Stimulated activated CD4-positive, alpha-beta T cell treated with anti-CD3 and anti-CD28 coated beads, Interleukin-1b, Interleukin-23, amount 100 ng/mL, for 1 hour (primary cell): ENCODE measurements at places on chromosomes 16 and 17.

DNA sequence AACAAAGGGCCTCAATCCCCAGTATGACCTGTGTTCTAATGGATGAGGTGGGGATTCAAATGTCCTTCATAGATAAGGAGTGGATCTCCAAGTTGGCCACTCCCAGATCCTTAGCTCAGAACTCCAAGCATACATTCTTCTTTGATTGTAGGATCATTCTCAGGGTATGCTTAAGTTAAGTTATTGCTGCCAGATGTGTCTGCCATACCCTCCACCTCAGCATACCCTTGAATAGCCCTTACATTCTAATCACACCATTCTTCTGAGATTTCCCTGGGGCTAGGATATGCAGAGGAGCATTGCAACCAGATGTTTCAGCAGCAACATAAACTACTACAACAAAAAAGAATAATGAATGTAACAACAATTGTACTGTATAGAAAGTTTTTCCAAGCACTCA, 1.6 kb upstream of the KRTAP2-4 start:
- no peak for DNase-seq

GRCh38 chr17:81322271-81323082, 27.4 kb upstream of the SLC38A10 start:
- DNase-seq, result no peak

DNA sequence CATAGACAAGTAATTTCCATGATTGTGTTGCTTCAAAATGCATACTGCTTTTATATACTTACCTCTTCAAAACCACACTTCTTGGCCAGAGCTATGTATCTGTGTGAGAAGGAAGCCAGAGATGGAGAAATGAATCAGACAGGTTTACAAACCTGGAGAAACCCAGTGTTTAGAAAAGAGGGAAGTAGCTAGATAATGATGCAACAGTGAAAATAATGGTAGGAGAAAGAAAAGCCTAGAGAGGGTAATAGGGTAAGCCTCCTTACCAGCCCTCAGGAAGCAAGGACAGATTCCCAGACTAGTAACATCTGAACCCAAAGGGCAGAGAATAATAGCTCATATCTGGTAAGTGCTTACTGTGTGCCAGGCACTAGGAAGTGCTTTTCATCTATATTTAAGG, 250.3 kb upstream of the CDH11 start:
- DNase-seq, result no peak

- DNase-seq, result no peak
Observed at GRCh38 chr17:30981531-30982519, 11.0 kb downstream of the RNF135 start.

GRCh38 chr16:17206712-17207111, 264.0 kb downstream of the XYLT1 start:
- no peak for DNase-seq

DNA sequence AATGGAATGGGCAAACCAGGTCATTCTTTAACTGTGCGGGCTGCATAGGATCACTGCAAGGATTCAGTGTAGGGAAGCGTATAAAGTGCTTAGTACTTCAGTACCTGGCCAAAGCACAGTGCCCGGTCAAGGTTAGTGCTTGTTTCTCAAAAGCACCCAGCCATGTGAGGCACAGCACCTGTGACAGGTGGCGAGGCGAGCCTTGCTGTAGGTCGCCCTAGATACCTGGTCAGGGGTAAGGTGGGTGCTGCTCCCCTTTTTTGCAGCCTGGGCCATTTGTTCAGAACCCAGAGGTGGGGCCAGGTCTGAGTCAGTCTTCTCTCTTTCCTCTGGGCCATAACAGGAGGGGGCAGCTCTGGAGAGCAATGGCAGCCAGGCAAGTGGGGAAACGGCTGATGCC, 172.0 kb downstream of the IRF8 start:
- no peak for DNase-seq

DNA sequence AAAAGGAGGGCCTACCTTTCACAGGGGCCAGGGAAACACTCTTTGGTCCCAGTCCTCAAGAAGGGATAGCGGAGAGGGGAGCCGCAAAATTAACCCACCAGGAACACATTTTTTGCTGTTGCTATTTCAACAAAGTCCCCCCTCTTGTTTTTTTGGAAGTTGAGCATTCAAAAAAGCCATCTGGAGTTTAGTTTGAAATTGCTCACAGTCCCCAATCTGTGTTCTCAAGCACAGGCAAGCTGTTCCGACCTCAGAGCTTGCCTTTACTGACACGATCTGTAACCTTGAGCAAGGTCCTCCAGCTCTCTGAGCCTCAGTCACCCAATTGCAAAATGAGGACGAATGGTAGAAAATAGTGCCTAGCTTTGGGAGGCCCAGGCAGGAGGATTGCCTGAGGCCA, 131.1 kb downstream of the ZNF423 start:
- DNase-seq, result no peak

- no peak for DNase-seq
Observed at GRCh38 chr17:1843947-1844346, 14.1 kb downstream of the RPA1 start.

DNA sequence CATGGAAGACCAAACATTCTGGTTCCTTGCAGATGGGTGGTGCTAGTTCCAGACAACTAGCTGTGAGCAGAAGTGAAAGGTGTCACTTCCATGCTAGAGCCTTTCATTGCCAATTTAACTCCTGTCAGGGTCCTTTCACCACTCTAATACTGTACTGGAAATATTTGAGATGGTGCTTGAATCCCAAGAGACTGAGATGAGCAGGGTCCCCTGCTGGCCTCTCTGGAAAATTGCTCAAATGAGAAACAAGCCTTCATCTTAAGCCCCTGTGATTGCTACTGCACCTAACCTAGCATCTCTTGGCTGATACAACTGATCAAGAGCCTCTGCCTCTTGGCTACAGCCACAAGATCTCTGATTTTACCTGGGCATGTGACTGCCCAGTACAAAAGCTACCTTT, 7.4 kb upstream of the VAC14 start:
- no peak for DNase-seq

DNA sequence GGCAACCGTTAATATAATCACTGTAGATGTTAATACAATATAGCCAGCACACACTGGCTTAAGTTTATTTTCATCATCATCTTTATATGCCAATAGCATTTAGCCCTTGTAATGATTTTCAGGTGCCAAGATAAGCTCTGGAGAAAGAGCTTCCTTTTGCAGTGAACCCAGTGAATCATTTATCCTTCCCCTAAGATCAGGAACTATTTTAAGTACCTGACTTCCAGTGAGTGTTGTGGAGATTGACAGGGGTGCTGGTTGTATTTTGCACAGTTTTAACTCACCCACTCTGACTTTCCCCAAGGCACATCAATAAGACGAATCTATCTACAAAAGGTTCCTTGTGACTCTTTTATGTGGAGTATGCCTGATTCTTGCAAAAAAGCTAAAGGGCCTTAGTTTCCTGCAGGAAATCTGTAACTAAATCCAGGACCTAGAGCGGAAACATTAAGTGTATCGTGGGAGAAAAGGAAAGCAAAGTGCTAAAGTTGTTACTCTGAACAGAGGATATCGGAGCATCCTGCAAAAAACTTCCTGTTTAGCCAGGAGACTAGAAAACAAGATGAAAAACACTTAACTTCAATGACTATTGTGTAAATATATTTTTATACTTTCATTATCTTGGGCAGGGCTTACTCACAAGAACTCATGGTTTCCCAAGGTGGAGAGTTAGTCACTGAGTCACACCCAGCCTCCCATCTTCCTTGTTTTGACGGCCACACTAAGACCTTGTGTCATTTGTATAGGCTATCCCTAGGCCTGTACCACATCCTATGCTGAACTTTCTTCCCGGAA, 183.6 kb downstream of the MAP2K6 start:
- DNase-seq, result no peak

DNA sequence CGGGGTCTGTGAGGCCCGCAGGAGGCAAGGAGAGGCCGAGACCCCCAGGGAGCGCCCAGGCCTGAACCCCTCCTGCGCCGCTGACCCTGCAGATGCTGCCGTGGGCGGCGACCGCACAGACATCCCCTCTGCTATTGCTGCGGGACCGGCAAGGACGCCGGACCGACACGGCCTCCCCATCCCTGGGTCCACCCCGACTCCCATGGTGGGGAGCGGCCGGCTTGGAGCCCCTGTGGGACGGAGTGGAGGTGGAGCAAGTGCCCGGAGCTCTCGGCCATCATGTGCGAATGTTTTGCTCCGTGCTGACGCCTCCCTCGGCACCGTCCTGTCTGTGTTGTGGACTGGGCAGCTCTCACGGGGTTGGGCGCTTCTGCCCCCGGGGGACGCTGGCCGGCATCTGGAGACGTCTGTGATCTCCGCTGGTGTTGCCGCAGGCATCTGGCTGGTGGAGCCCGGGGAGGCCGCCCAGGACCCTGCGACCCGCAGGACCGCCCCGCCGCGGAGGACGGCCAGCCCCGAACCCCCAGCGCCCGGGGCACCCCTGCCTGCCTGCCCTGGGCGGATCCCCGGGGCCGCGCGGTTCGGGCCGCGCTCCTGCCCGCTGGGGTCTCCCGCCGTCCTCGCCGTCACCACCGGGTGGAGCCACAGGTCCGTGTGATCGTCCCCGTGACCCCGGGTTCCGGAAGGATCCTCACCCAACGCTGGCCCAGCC, 12.8 kb upstream of the GNG13 start:
- DNase-seq, result peak; percentile 48

GRCh38 chr17:74757931-74758847, 9.8 kb downstream of the NHERF1 start:
- DNase-seq, result no peak

GRCh38 chr17:76137001-76137350, 4.1 kb downstream of the FOXJ1 start:
- no peak for DNase-seq

GRCh38 chr17:28446716-28447395, 26.6 kb upstream of the SLC13A2 start:
- no peak for DNase-seq

DNA sequence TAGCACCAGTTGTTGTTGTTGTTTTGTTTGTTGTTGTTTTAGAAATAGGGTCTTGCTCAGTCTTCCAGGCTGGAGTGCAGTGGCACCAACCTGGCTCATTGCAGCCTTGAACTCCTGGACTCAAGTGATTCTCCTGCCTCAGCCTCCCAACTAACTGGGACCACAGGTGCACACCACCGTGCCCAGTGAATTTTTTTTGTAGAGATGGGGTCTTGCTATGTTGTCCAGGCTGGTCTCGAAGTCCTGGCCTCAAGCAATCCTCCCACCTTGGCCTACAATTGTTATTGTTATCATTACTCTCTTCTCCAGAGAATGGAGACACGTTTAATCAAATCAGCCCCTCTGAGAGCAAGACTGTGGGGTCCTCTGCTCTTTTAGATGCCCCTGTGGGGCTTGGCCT, 42.7 kb upstream of the EMP2 start:
- no peak for DNase-seq

DNA sequence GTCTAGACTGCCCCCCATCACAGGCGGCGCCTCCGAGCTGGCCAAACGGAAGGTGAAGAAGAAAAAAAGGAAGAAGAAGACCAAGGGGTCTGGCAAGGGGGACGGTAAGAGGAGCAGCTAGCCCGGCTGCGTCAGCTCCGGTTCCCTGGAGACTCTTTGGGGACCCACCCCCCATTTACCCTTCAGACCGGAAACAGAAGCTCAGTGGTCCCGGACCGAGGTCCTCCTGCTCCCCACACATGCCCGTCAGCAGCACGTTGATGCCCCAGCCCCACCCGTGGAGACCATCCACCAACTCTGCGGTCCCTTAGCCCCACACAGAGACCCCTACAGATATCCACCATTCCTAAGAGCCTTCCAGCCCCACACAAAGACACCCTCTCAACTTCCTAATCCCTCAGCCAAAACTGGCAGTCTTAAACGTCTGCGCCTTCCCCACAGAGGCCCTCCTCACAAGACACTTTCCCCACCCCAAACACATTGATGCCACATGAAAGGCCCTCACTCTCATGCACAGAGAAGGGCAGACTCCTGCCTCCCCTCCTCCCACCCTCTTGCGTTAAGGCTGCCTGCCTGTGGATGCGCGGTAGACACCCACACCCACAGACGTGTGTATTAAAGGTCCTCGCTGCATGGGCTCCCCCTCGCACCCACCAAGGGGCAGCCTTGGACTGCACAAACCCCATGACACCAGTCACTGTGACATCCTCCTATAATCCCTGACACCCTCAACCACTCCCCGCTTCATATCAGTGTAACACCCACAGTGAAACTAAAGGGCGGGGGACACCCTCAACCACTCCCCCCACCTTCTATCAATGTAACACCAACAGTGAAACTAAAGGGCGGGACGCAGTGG, 58.2 kb upstream of the RPH3AL start:
- DNase-seq, result no peak

DNA sequence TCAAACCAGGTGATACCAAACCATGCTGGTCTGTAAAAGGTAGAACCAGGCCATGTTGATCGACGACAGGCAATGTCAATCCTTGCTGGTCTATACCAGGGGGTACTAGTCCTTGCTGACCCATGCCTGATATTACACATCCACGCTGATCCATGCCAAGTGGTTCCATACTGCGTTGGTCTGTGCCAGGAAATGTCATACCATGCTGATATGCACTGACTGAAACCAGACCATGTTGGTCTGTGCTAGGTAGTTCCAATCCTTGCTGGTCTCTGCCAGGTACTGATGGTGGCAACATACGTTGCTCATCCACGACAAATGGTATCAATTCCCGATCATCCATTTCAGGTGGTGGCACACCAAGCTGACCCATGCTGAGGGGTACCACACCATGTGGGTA, 15.0 kb downstream of the QRICH2 start:
- DNase-seq, result no peak

GRCh38 chr17:45883063-45883462, 11.3 kb upstream of the MAPT start:
- DNase-seq, result no peak

DNA sequence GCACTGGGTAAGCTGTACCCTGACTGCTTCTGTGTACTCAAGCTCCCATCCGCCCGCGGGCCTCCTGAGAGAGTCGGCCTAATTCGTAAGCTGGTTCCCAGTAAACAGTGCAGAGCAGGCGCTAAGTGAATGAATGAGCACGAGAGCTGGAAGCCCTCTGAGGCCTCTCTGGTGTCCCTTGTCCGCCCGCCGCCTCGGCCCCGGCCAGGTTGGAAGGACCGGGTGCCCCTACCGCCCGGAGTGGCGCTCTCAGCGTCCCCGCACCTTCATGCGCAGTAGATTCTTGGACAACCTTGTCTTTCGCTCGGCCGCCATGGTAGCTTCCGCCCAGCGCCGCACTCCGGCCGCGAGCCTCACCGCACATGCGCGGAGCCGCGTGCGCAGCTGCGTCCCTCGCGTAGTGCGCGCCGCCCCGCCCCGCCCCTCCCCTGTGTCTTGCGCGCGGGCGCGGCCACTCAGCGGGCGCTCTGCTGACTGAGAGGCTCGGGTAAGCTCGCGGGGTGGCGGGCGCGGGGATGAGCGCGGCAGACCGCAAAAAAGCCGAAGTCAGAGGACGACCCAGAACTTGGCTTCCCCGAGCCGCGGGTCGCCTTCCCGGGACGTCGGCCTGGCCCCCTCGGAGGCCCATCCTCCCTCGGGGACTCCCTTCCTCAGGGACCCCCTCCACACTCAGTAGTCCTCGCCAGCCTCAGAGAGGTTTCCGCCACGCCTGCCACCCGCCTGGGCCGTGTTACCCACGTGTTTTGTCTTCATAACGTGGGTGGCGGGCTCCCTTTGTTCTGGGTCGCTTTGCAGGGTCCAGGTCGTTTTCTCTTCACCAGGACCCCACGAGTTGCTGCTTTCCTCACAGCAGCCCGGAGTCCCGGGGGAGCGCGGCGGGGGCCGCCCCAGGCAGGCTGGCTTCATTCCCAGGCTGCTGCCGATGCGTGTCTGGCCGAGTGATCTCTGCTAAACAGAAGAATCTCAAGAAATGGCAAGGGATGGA, at the start of gene MPHOSPH6:
MPHOSPH6 (minus strand) TSS at position 364 of the 985 bp plus-strand sequence; CDS start at position 315, 49 bp downstream.
- DNase-seq, result peak; percentile 76
